Left lung (tissue), 14 donors: ENCODE measurements at places on chromosomes 5 and 9. TPM values are rescaled to one million over a fixed set of nuclear protein-coding genes. Genes with fewer than 3 reads are reported as not detected.

GRCh38 chr5:103598997-103599566 is 36.5 kb upstream of the NUDT12 start:
- no peak for DNase-seq

RASEF gene
- polyA plus RNA-seq = 9.4 TPM

- DNase-seq = no peak
Observed at GRCh38 chr5:33474004-33474403, 33.2 kb downstream of the TARS1 start.

CNTNAP3 gene
- polyA plus RNA-seq = 1.7 TPM

DNA sequence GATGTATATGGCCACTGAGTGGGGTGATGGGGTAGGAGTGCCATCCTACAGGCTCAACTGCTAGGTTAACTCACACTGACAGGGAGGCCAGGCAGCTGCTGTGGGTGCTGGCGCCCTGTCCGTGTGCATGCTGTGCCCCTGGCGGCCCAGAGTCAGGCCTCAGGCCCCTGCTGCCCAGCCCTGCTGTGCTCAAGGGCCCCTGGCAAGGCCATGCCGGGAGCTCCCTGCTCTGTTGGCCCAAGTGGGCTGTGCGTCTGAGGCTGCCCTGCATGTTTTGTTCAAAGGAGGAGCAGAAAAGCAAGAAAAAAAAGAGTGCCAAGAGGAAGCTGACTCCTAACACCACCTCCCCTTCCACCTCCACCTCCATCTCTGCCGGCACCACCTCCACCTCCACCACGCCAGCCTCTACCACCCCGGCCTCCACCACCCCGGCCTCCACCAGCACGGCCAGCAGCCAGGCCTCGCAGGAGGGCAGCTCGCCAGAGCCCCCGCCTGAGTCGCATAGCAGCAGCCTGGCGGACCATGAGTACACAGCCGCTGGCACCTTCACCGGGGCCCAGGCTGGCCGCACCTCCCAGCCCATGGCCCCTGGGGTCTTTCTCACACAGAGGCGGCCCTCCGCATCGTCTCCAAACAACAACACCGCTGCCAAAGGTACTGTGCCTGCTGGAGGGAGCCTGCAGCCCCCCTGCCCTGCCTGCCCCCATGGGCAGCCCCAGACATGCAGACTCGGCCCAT is 100.1 kb downstream of the PHF2 start:
- no peak for DNase-seq

DNA sequence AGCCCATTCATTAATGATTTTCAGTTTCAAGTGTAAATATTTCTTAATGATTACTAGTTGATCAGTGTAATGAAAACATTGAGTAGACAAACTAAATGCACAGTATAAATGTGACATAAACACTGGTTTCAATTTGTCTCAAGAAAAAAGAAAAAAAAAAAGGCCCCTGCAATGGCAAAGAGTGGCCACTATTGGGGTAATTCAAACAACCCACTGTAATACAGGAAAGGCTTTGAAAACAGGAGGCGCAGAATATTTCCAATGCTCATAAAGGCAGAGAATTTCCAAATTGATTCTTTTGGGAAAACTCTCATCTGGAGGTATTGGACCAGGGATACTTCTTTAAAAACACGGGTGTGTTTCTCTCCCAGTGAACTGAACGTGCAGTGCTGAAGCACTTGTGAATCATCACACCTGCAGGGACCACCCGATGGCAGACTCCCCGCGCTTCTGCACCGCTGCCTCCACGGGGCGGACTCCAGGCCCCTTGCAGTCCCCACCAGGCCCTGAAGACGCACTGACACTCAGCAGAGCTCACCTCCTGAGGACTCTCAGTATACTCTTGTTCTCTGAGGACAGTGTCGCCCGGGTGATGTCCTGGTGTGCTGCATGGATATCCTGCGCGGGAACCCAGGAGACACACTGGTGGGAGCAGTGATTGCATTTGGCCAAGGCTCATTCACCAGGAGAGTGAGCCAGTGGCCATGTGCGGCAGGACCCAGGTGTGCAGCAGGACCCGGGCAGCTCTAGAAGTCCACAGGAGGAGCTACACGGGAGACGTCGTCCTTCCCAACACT is 227.6 kb upstream of the IRX4 start:
- no peak for DNase-seq

DNA sequence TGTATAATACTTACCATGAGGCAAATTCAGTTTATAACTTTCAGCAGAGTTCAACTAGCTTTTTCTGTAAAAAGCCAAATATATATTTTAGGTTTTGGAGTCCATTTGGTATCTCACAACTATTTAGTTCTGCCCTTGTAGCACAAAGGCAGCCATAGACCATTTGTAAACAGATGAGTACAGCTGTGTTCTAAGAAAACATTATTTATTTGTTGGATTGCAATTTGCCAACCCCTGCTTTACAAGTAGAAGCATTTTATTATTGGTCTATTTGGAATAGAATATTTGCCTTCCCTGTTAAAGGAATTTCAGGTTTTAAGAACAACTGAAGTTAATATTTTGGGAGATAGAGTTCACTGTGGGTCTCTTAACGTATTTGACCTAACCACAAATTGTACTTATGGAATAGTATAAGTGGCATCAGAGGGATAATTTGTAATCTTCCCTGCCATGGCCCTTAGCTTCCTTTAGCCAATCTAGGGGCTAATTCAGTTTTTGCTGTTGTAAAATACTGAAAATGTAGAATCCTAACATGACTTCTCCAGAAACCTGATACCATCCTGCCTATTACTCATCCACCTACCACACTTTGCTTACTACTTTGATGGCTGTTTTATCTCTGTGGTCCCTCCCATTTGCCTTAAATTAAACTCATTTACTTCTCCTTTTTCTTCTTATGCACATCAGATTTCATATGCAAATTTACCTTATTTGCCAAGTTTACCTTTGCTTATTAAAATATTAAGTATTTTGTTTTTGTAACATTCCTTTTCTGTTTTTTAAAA is 109.2 kb downstream of the DMXL1 start:
- DNase-seq = no peak

ARID3C gene
- 0.24 TPM for polyA plus RNA-seq

DNA sequence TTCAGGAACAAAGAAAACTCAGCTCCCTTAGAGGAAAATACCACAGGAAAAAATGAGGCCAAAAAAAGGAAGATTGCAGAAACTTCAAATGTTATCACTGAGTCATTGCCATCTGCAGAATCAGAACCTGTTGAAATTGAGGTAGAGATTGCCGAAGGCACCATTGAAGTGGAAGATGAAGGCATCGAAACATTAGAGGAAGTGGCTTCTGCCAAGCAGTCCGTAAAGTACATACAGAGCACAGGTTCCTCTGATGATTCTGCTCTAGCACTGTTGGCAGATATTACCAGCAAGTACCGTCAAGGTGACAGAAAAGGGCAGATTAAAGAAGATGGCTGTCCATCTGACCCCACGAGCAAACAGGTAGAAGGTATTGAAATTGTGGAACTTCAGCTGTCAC is 30.8 kb upstream of the NIM1K start:
- DNase-seq = no peak

CCDC183 gene
- 10.3 TPM for polyA plus RNA-seq

PTGES gene
- 6.1 TPM for polyA plus RNA-seq

DNA sequence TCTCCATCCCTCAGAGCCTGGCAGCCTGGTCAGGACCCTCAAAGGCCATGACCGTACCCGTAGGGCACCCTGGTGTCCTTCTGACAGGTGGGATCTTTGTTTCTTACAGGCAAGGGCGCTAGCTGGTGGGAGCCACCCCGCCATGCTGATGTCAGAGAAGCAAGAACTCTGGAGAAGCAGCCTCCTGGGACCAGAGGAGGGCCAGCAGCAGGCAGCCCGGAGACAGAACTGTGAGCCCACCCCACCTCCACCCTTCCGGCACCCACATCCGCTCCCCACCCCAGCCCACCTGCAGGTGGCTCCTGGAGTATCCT is 42.2 kb upstream of the IL17B start:
- no peak for DNase-seq

DNA sequence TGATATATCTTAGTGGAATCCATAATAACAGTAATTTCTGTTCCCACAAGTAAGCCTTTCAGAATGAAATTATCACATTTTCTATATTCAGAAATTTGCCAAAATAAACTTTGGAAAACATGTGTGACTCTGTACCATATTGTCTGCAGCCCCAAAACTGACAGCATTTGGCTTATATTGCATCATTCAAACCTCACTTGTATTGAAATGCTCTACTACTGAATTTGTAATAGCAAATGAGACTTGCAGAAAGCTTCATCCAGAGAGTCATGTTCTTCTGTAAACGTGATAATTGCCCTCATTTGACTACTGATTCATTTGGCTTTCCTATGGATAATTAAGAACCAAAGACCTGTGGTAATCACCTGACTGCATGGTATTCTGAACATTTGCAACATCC is 1249.5 kb upstream of the CDH18 start:
- DNase-seq = no peak

- peak; percentile 25 for DNase-seq
Observed at GRCh38 chr5:142322747-142323479, 1.9 kb downstream of the SPRY4 start.

DNA sequence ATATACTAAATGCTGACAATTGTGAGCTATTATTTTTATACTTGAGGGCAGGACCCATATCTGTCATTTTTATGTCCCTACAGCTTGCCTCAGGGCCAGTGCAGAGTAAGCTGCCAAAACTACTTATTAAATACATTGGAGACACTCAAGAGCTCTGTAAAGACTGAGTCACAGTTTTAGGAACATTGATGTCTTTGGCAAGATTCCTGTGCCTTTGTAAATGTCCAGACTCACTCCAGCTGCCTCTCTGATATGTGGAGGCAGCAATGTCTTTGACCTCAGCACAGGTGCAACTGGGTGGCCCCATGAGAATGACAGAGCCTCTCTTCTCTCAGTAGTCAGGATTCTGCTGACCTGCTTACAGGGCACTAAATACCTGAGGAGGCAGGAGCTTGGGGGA is 363.2 kb downstream of the OSTF1 start:
- DNase-seq = peak; percentile 35

DNA sequence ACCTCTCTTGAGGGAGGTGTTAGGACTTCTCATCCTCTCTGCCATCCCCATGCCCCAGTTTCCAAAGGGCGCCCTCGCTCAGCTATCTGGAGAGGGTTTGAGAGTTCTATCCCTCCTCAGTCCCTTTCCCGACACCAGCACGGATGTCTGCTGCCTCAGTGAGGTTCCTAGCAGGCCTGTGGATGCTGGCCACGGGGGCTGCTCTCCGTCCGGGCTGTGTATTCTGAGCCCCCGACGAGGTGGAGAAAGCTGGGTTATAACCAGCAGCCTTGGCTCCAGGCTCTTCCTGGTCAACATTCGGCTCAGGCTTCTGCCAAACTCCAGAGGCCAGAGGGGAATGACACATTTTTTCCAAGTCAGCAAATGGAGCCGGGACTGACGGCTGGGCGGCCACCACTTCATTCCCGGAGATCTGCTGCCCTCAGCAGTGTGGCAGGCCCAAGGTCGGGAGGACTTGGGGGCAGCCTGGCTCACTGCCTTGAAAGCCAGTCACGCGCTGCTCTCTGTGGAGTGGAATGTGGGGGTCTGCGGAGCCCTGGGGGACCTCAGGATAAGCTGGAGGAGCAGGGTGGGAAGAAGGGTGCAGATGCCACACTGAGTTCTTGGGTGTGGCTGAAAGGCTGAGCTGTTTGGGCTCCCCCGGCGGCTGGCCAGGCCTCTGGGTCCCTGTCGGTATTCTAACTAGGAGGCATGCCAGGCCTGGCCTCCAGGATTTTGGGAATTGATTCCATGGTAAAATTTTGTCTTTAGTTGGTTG is 27.4 kb downstream of the PTPA start:
- peak; percentile 59 for DNase-seq

GRCh38 chr5:65479527-65479926 is 2.2 kb downstream of the ADAMTS6 start:
- no peak for DNase-seq

- peak; percentile 49 for DNase-seq
Observed at GRCh38 chr9:107491081-107492053, 1.8 kb upstream of the KLF4 start.

- no peak for DNase-seq
Observed at GRCh38 chr5:175751369-175751768, 93.5 kb downstream of the HRH2 start.

DNA sequence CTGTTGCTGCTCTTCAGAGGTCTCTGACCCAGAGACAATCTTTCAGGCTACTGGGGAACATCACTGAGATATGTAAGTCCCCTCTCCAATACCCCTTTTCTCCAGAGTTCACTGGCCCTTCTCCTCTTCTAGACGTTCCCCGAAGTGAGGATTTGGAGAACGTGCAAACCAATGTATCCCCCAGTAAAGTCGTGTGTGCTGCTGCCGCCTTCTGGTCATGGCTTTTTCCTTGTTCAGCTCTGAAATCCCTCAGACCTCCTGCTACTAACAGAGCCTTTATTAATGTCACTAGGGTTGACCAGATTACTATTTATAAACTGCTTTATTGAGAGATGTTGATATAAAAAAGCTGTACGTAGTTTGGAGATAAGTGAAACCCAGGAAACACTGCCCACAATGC is 1028.6 kb downstream of the CDH9 start:
- DNase-seq = no peak

FOXD4L4 gene
- polyA plus RNA-seq = 0.11 TPM

NME5 gene
- 8.3 TPM for polyA plus RNA-seq

DNA sequence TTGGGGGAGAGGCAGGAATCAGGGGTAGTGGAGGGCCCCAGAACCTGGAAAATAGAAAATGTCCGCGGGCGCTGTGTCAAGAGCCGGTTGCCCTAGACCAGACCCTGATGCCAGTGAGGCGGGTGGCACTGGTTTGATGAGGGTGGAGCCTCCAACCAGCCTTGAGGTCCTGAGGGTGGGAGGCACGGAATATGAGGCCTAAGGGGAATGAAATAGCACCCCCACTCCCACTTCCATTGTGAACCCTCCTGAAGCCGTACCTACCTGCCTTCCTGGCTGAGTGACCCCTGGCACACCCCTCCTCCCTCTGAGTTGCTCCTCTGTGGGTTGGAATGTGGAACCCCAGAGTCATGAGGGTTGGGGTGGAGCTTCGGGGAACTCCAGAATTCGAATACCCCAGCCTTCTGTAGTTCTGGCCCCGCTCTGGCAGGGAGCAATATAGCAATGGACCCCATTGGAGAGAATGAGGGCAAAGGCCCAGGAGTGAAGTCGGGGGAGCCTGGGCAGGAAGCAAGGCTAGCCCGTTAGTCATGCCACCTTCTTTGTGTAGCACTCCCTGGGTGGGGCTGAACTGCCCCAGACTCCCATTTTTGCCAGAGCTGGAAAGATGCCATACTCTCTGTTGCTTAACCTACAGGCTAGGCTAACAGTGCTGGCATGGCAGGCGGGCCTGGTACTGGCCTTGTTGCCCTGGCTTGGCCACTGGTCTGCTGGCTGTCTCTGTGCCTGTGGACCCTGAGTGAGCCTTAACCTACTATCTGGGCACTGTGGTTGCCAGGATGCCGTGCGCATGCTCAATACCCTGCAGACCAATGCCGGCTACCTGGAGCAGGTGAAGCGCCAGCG is 1.0 kb downstream of the FPGS start:
- DNase-seq = no peak

DNA sequence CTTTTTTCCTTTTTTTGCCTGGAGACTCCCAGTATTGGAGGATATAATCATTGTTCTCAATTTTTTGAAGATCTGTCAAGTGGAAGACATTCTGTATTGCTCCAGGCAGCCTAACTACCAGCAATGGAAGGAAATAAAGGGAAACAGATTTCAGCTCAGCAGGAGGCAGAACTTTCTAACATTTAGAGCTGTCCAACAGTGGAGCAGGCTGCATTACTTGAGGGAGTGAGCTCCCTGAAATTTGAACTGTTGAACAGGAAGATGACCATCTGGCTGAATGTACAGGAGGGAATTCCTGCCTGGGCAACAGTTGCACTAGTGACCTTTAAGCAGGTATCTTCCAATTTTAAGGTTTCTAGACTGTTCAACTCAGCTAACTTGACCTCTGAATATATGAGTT is 1.1 kb upstream of the GAPVD1 start:
- no peak for DNase-seq
